ENCODE measurements at places on chromosomes 1 and 21.

GRCh38 chr1:6884652-6885153 lies 99.4 kb downstream of the CAMTA1 start:
- DNase-seq = no peak

GRCh38 chr21:34270411-34270810 lies 93.4 kb upstream of the KCNE2 start:
- DNase-seq = no peak

GRCh38 chr21:39867198-39867650 lies at the start of gene PCP4:
Gene PCP4, plus strand, starts transcription at chr21:39867438. Its CDS starts 64 bp downstream, at chr21:39867502.
- DNase-seq = peak; percentile 18

GRCh38 chr1:150362721-150363425 lies 1.1 kb upstream of the RPRD2 start:
- peak; percentile 25 for DNase-seq

DNA sequence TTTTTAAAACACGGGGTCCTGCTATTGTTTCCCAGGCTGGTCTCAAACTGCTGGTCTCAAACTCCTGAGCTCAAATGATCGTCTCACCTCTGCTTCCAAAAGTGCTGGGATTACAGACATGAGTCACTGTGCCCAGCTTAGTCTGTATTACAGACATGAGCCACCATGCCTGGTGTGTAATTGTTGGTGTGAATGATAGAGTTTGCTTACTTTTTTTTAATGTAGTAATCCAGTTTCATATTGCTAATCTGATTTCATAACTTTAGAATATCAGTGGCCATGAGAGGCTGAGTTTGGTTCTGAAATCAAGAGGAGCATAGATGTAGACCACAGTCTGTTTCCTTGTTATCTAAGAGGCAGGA lies 3.4 kb downstream of the EPB41 start:
- no peak for DNase-seq

DNA sequence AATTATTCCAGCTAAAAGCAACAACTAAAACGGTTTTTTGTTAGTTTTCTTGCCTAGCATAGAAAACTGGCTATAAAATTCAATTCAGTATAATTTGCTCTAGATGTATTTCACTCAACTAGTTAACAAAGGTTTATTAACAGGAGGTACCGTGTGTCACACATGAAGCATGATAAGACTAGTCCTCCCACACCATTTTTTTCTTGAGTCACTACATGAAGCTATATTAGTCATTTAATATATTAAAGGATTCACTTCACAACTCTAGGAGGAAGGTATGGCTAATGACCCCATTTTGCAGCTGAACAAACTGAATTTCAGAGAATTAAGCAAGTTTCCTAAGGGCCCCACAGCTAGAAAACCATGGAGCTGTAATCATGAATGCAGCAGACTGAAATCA lies 307.8 kb upstream of the USP25 start:
- DNase-seq = no peak

DNA sequence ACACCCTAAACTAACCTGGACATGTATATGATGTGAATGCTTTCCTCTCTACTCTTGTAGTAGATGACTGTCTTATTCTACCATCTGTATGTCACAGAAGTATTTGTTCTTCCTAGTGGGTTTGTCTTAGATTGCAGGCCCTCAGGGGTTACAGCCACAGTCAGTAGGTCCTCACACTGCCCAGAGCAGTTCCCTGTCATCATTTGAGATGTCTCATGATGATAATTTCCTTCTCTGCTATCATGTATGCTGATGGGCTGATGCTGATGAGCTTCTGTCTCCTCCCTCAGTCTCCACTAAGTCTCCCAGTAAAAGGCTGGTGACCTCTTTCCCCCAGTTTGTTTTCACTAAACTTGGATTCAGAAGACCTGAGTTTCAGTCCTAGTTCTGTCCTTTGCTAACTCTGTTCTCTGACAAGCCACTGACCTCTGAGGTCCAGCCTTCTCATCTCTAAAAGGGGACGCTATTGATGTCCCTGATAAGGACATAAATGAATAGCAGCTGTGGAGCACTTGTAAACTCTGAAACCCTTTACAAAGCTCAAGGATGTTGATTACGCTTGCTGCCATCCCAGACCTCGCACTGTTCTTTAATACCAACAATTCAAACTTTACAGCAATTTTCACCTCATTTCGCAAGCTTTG lies 3.1 kb upstream of the ETV3 start:
- DNase-seq = no peak

GRCh38 chr1:31372051-31372450 lies 825 bp downstream of the FABP3 start:
- DNase-seq = no peak

DNA sequence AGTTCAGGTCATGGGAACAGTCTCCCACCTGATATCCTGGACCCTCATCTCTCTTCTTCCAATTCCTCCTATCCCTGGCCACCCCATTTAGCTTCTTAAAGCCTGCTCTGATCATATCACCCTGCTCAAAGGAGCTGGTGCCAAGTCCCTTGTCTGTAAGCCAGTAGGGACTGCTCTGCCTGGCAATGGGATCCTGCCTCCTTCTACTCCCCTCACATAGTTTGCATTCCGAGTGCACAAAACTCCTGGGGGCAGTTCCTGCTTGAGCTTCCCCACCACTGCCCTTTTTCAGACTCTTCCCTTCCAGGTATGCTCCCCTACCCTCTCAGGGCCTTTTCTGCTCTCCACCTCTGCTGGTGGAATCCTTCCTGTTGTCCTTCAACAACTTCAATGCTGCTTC lies 48.1 kb downstream of the NGF start:
- no peak for DNase-seq

GRCh38 chr21:45167796-45168222 lies 93.4 kb downstream of the ADARB1 start:
- no peak for DNase-seq

DNA sequence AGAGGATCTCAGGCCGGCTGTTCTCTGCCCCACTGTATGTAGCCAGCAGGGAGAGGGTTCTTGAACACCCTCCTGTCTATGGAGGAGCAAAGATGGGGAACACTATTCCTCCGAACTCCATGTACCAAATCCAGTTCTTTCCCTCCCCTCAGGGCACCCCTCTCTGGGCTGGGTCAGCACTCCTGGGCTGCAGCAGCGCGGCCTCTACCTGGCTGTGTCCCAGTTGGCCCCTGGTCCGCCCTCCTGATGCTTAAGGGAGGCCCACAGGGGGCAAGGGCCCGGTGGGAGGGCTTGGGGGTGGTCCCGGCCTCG lies 471 bp upstream of the ADPRS start:
- DNase-seq = no peak

DNA sequence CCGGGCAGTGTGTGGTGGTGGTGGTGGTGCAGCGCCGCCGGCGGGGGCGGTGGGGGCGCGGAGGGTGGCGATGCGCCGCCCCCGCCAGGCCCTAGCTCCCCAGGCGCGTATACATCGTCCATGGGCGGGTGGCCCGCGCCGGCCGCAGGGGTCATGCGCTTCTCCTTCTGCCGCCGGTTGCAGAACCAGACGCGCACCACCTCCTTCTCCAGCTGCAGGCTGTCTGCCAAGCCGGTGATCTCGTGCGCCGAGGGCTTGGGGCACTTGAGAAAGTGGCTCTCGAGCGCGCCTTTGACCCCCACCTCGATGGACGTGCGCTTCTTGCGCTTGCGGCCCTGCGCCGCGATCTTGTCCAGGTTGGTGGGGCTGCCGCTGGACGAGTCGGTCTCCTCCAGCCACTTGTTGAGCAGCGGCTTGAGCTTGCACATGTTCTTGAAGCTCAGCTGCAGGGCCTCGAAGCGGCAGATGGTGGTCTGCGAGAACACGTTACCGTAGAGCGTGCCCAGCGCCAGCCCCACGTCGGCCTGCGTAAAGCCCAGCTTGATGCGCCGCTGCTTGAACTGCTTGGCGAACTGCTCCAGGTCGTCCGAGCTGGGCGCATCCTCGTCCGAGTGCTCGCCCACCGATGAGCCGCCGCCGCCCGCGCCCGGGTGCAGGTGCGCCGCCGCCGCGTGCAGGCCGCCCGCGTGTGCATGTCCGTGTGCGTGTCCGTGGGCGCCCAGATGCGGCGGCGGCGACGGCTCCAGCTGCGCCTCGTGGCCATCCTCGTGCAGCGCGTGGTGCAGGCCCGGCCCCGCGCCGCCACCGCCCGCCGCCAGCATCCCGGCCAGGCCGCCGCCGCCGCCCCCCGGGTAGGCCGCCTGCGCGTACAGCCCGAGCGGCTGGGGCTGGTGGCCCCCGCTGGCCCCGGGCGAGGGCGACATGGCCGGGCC lies 926 bp downstream of the POU3F1 start:
- DNase-seq = no peak

GRCh38 chr1:110240476-110241210 lies 30.5 kb downstream of the KCNC4 start:
- no peak for DNase-seq

- DNase-seq = no peak
These were observed 203.1 kb upstream of the GALNT2 start for GRCh38 chr1:229863651-229864545.

GRCh38 chr1:168004531-168004930 lies 67.7 kb upstream of the MPC2 start:
- no peak for DNase-seq

DNA sequence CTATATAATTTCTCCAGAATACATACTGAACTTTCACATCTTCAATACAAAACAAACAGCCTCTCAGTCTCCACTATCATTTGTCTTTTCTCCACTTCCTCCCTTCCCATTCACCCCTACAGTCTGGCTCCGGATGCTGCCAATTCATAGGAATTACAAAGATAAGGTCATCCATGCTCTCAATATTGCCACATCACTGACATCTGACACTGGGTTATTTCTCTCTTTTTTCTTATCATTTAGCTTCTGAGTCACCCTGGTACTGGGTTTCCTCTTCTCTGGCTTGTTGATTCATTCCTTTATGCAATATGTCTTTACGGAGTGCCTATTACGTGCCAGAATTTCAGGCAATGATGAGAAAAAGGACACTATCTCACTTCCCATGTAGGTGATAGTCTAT lies 3.1 kb upstream of the SH3BP5L start:
- no peak for DNase-seq

GRCh38 chr1:155000411-155000725 lies 2.2 kb upstream of the ZBTB7B start:
- DNase-seq = no peak

GRCh38 chr1:225626698-225627097 lies 26.2 kb downstream of the ENAH start:
- no peak for DNase-seq

GRCh38 chr1:5349526-5349925 lies 642.7 kb downstream of the NPHP4 start:
- no peak for DNase-seq

GRCh38 chr21:31530897-31531705 lies 128.4 kb upstream of the SOD1 start:
- no peak for DNase-seq

- DNase-seq = no peak
These were observed 41.2 kb downstream of the SLC27A3 start for GRCh38 chr1:153816283-153816889.
